ENCODE measurements at places on chromosomes 16 and 17.
A peak's percentile ranks its signal among the peaks of the same experiment; 100 is the strongest.

DNA sequence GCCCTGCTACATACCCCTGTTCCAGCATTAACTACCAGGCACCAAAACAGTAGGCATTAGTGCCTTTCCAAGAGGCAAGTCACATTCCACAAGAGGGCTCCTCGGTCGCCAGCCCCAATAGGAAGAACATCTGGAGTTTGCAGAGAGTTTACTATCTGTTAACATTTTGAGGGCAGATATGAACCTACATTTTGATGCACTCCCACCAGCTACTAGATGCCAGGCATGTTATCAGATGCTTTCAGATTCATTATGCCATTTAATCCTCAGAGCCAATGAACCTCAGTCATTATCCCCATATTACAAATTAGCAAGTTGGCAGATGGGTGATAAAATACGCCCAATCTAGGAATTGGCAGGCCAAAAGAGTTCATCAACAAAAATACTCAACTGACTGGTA lies 4.2 kb upstream of the CMTM2 start:
- no peak for DNase-seq

DNA sequence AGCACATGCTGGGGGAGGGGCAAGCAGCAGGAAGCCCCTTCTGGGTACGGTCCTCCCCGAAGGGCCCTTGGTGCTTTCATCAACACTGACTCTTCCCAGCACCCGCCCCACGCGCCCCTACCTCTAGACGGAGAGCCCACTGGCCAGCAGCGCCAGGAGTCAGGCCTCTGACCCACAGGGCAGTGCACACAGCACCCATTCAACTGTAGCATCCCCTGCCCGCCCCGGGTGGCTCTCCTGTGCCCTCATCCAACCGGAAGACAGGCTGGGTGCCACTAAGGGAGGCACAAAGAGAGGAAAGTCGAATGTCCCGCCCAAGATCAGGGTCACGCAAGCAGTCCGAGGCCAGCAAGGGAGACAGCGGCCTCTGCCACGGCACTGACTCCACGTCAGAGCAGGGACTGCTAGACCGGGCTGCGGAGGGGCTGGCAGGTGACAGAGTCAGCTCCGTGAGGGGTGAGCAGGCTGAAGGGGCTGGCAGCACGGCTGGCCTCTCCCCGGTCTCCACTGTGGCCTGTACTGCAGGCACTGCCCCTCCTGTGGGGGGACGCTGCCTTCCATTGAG lies 9.8 kb downstream of the MSRB1 start:
- DNase-seq, result no peak

DNA sequence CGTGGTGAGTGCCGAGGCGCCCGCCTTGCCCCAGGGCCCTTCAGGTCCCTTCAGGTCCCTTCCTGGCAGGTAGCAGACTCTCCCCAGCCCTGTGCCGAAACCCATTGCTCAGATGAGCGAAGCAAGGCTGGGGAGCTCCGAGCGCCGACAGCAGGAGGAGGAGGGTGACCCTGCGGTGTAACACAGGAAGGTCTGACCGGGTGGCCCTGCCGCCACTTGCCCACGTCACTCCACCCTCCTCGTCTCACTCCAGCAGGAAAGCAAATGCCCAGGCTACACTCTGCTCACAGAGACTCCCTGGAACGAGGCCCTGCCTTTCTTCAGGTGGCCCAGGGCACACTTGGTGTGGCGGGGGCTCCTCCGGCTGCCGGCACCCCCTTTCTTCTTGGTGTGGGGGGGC lies 57.2 kb downstream of the ACTG1 start:
- no peak for DNase-seq

- DNase-seq, result peak; percentile 59
Measured at GRCh38 chr17:30376621-30377452, 1.9 kb upstream of the CPD start.

- DNase-seq, result peak; percentile 54
Measured at GRCh38 chr16:86363057-86363490, 147.3 kb upstream of the FOXF1 start.

- no peak for DNase-seq
Measured at GRCh38 chr17:27846042-27846655, 45.8 kb upstream of the NOS2 start.

GRCh38 chr16:75026892-75027391 lies 28.1 kb downstream of the ZNRF1 start:
- DNase-seq, result no peak

GRCh38 chr17:3693829-3694231 lies 2.1 kb downstream of the P2RX5 start:
- no peak for DNase-seq

GRCh38 chr17:41511116-41511515 lies 5.7 kb upstream of the KRT13 start:
- DNase-seq, result no peak

DNA sequence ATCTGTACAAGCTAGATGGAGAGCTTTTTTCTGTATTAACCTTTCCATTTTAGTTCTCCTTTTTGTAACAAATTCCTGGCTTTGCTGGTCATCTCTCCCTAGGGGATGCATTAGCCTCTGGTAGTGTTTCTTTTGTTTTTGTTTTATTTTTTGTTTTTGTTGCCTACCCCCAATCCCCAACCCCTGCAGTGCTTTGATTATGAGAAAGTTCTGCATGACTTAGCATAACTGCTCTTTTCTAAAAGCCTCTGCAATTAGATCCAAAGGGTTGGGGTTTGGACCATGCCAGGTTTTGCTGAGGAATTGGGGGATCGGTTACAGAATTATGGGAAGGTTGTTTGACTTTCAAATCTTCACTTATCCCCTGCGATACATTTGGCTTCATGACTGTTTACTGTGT lies 98.2 kb downstream of the ADAMTS18 start:
- no peak for DNase-seq

DNA sequence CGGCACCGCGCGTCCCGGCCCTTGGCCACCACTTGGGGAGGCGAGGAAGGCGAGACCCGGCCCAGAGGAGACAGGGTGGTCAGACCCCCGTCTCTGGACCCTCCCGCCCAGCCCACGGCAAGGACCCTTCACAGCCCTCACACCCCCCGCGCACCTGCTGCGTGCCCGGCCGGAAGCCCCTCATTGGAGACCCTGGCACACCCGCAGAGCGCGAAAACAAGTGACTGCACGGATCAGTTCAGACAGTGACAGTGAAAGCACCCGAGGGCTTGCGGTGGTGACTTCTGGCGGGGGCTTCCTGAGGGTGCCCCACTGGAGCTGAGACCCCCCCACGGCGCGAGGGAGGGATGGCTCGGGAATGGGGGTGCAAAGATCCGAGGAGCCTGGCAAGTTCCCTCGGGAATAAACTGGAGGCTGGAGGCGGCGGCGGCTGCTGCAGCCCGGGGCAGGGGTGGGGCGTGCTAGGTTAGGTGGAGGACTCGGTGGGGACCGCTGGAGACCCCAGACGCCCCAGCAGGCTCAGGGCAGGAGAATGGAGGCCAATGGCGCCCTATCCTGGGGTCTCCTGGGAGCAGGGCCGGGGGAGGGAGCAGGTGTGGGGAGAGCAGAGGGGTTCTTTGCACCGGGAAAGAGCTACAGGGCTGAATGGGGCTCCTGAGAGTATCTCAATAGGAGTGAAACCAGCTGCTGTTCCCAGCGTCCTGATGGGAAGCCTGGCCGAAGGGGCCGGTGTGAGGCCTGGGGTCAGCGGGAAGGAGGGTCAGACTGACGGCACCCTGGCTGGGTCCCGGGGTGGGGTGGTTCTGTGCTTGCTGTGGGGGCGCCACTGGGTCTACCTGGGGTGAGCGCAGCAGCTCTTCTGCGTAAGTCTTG lies 824 bp upstream of the FBXL16 start:
- DNase-seq, result no peak

- no peak for DNase-seq
Measured at GRCh38 chr17:18027280-18027679, 11.7 kb downstream of the ATPAF2 start.

GRCh38 chr17:16214190-16215001 lies 938 bp downstream of the NCOR1 start:
- no peak for DNase-seq

GRCh38 chr16:67443265-67443664 lies 12.3 kb downstream of the HSD11B2 start:
- peak; percentile 79 for DNase-seq

DNA sequence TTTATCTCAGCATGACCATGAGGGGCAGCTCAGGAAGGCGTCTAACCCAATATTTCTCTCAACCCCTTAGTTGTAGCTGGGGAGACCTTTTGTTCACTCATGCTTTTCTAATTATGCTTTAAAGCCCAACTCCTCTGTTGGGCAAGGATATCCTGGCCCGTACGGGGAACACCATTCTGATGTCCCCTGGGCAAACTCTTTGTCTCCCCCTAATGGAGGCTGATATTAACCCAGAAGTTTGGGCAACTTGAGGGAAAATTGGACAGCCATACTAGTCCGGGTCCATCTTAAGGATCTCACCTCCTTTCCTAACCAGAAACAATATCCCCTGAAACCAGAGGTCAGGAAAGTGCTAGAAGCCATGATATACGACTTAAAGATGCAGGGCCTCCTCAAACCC lies 143.7 kb upstream of the COX10 start:
- DNase-seq, result no peak

- no peak for DNase-seq
Measured at GRCh38 chr17:50903604-50904517, 37.7 kb upstream of the TOB1 start.

DNA sequence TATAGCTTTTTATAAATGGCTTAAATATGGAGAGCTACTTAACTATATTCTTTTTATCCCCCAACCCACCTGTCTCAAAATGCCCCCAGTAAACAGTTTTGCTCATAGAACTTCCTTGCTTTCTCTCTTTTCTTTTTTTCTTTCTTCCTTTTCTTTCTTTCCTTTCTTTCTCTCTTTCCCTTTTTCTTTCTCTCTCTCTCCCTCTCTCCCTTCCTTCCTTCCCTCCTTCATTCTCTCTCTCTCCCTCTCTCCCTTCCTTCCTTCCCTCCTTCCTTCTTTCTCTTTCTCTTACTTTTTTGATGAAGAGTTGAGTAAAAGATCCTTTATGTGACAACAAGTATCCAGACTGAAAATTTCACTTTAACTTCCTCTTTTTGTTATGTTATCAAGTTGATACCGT lies 48.2 kb downstream of the KCNJ2 start:
- no peak for DNase-seq

DNA sequence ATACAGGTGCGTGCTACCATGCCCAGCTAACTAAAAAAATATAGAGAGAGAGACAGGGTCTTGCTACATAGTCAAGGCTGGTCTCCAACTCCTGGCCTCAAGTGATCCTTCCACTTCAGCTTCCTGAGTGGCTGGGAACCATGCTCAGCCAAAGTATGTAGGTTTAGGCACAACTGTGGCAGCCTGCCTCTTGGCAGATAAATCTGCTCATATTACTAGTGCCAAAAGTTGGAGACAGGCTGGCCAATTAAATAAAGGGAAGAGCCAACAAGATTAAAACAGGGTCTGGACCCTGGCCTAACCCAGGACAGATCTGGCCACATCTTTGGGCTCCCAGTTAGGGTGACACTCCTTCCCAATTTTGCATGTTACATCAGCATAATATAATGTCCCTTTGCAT lies 151.7 kb downstream of the CBLN1 start:
- no peak for DNase-seq

DNA sequence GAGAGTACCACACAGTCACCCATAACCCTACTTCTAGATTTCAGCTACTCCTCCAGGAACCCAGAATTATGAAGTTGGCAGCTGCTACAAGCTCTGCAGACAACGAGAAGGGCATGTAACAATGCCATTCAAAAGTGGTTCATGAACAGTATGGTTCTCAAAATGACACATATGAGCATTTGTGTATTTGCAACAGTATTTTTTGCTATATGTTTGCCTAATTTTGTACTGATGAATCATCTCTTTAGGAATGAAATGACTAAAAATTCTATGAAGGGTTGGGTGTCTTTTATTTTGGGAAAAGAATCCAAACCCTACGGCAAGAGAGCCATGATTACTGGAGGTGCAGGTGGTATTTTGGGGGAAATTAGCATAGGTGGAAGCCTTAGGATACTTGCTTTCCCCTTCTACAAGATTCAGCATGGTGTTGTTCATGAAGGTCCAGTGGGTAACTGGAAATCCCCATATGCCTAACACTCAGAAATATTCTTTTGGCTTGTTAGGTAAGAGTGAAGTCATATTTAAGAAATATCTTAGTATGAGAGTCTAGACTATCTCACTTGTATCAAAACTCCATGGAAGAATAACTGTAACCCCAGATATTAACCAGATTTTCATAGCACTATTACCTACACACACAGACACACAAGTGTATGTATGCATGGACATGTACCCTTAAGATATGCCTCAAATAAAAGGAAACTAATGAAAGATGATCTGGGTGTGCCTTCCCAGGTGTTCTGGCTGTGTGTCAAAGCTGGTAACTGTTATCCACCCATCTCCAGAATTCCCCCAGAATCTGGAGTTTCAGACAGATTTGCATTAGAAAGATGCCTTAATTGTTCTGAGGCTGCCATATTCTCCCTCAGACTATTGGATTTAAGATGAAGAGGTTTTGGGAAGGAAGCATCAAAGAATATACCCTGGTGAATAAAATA lies 688.2 kb upstream of the SOX9 start:
- DNase-seq, result no peak

DNA sequence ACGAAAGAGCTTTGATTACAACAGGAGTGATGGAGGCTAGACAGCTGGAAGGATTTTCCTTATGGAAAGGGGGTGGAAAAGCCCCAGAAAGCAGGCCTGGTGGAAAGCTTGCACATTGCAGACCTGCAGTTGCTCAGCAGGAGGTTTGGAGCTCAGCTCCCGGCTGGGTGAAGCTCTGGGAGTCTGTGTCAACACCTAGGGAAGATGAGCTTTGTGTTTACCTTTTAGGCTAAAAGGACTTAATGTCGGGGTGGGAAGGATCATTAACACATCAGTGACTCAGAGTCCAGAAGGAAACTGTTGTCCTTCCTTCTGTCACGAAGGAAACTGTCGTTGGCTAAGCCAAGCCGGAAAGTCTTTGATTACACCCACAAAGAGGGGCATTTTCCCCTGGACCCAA lies 48.2 kb downstream of the RAP1GAP2 start:
- no peak for DNase-seq

GRCh38 chr16:62967611-62968010 lies 931.4 kb upstream of the CDH8 start:
- DNase-seq, result no peak

GRCh38 chr17:62793919-62794665 lies 14.0 kb downstream of the MARCHF10 start:
- DNase-seq, result no peak

- DNase-seq, result no peak
Measured at GRCh38 chr16:27531186-27531585, 18.5 kb downstream of the GTF3C1 start.

DNA sequence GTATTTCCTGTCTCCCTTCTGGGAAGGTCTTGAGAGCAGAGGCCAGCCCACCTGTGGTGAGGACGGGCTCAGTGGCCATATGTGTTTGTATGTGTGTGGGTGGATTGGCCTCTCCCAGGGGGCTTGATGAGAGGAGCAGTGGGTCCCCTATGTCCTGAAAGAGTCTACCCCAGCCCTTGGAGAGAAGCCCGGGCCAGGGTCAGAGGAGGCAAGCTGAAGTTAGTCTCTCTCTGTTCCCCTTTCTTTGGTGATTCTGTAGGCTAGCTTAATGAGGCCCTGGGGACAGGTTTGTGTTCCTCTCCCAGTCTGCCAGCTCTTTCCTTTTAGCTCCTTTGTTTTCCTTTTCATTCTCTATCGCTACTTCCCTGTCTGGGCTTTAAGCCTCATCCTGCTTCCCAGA lies 23.8 kb upstream of the NFATC3 start:
- no peak for DNase-seq

All from femur (tissue), 1 donor.